ENCODE measurements at places on chromosomes 2 and 18. TPM values are rescaled to one million over a fixed set of nuclear protein-coding genes. Genes with fewer than 3 reads are reported as not detected.

- H3K27me3 ChIP-seq: no peaks in the 10 kb centered on the region
- H3K36me3 ChIP-seq: no peaks in the 10 kb centered on the region
- DNase-seq: no peak
- no peak overlapping the region for H3K4me3 ChIP-seq
- H3K27ac ChIP-seq: no peak overlapping the region
Observed at GRCh38 chr2:203685081-203685621, 21.3 kb upstream of the CD28 start.

DNA sequence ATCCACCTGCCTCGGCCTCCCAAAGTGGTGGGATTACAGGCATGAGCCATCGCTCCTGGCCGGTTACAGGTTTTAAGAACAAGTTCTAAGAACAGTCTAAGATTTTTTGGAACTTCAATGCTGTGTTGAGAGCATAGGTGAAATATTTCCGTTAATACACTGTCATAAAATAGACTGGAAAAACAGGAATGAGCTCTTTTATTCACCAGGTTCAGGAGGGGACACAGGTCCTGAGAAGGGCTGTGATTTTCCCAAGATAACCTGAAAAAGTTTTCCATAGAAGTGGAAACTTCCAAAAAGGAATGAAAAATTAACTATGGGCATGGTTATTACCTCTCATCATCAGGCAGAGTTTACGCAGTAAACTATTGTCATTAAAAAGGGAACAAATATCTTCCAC lies 97.6 kb upstream of the TMEM178A start:
- H3K27me3 ChIP-seq: no peaks in the 10 kb centered on the region
- no peak for DNase-seq
- H3K4me1 ChIP-seq: no peaks in the 10 kb centered on the region
- H3K27ac ChIP-seq: no peak overlapping the region
- peaks cover 8% of the 10 kb centered on the region for H3K36me3 ChIP-seq

GRCh38 chr2:222492683-222493082 lies 68.3 kb downstream of the SGPP2 start:
- no peak overlapping the region for H3K27ac ChIP-seq

DNA sequence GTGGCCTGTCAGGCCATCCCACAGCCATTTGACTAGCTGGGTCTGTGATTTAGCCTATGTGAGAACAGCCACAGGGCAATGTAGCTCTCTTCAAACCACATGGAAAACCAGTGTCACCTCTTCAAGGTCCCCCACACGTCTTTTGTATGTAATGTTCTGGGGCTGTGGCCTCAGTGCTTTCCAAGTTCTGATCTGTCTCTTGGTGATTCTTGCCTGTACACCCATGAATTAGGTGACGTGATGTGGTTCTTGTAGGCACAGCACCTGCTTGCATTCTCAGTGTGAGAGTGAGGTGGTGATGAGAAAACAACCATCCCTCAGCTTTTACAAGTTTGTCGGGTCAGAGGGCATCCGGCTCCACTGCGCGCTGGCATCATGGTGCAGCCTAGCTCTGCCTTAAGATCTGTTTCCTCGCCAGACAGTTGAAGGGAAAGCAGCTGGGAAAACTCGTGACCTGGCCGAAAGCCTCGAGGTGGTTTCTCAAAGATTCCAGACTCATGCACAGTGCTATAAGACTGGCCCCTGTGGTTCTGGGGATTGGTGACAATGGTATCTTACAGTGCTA lies 125.8 kb downstream of the TANC1 start:
- no peak overlapping the region for H3K27ac ChIP-seq
- no peak overlapping the region for H3K4me3 ChIP-seq
- H3K4me1 ChIP-seq: no peaks in the 10 kb centered on the region
- H3K36me3 ChIP-seq: peaks cover 9% of the 10 kb centered on the region
- no peak for DNase-seq
- no peaks in the 10 kb centered on the region for H3K27me3 ChIP-seq

- H3K4me1 ChIP-seq: no peaks in the 10 kb centered on the region
- no peak overlapping the region for H3K4me3 ChIP-seq
- peaks cover 4% of the 10 kb centered on the region for H3K36me3 ChIP-seq
- no peaks in the 10 kb centered on the region for H3K27me3 ChIP-seq
Observed at GRCh38 chr18:6031442-6031841, 136.1 kb upstream of the TMEM200C start.

DNA sequence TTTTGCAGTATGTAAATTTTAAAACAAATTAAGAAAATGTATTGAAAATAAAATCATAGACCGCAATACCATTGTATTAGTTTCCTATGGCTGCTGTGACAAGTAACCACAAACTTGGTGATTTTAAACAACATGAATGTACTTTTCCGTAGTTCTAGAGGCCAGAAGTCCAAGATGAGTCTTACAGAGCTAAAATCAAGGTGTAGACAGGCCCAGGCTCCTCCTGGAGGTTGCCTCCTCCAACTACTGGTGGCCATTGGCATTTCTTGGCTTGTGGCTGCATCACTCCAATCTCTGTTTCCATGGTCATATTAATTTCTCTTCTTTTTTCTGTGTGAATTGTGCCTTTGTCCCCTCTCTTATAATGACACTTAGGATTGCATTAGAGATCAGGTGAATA lies 59.2 kb upstream of the ETAA1 start:
- H3K4me3 ChIP-seq: peak overlapping the region; percentile 56
- no peak for DNase-seq
- H3K27ac ChIP-seq: peak overlapping the region; percentile 61
- H3K27me3 ChIP-seq: no peaks in the 10 kb centered on the region
- no peaks in the 10 kb centered on the region for H3K4me1 ChIP-seq

- no peak overlapping the region for H3K4me3 ChIP-seq
- H3K27ac ChIP-seq: no peak overlapping the region
- no peak for DNase-seq
- no peaks in the 10 kb centered on the region for H3K27me3 ChIP-seq
- H3K4me1 ChIP-seq: no peaks in the 10 kb centered on the region
- H3K36me3 ChIP-seq: no peaks in the 10 kb centered on the region
Observed at GRCh38 chr18:68991286-68991685, 193.4 kb downstream of the CCDC102B start.

GRCh38 chr18:79323471-79323870 lies 72.3 kb upstream of the NFATC1 start:
- no peak overlapping the region for H3K4me3 ChIP-seq
- H3K27ac ChIP-seq: no peak overlapping the region
- peaks cover 5% of the 10 kb centered on the region for H3K36me3 ChIP-seq
- H3K4me1 ChIP-seq: no peaks in the 10 kb centered on the region
- no peak for DNase-seq

DNA sequence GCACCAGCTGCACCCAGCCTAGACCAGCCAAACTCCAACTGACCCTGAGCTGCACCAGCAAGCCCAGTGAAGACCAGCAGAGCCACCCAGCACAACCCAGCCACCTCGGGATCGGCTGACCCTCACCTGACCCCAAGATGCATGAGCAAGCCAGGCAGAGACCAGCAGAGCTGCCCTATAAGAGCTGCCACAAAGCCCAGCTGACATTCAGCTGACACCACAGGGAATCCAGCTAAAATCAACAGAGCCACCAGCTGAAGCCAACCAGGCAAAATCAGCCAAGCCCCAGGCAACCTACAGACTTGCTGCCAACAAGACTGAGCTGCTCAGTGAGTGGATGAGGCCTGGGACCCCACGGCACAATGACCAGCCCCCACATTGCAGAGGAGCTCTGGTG lies 54.6 kb downstream of the CYP27C1 start:
- H3K27ac ChIP-seq: no peak overlapping the region
- DNase-seq: no peak
- no peaks in the 10 kb centered on the region for H3K36me3 ChIP-seq
- H3K4me3 ChIP-seq: no peak overlapping the region
- peaks cover 2% of the 10 kb centered on the region for H3K4me1 ChIP-seq
- H3K27me3 ChIP-seq: no peaks in the 10 kb centered on the region

DNA sequence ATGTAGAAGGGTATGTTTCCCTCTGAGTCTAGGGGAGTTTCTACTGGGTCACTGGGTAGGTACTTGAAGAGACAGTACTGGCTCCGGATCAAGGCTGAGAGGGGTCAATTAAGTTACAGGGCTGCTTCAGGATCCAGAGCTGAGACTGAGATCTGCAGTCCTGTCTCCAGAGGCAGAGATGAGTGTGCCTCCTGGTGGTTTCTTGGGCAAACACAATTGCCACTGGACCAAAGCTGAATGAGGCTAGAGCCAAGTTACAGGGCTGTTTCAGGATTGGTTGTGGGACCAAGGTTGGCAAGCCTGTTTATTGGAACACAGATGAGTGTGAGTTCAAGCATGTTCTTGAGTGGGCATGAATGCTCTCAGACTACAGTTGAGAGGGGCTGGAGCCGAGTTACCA lies 157.9 kb downstream of the ADCYAP1 start:
- DNase-seq: peak; percentile 65
- no peak overlapping the region for H3K4me3 ChIP-seq
- no peaks in the 10 kb centered on the region for H3K4me1 ChIP-seq

DNA sequence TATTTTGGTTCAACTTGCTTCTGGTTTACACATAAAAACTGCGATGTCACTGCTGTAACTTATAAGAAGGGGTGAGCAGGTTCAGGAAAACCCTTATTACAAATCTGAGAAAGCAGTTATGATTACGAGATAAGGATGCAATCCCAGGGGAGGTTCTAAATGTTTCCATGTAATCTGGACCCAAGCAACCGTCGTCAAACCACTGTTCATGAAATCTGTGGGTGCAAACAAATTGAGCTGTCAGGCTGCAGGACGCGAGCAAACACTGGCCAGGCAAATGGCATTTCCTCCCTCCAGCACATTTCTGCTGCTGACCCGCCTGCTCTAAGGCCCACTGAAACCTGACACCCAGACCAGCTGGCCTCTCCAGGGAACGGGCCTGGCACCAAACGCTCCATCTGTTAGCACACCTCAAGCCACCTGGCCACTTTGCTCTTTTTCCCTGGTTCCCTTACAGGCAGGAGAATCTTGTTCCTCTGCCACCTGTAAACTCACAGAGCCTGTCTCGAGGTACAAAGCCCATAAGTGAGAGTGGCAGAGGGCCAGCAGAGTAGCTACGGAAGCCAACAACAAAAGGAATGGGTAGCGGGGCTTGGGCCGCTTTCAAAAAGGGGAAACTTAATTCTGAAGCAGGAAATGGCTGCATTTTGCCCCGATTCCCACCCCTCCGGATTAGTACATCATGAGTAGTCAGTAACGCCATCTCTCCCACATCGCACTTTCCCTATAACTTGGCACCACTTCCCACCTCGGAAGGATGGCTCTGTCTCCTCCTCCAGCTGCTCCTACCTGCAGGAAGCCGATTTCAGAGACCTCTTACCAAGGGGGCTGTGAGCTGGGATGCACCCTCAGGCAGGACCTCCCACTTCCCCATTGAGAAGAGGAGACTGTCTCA lies 26.5 kb downstream of the CRACDL start:
- no peaks in the 10 kb centered on the region for H3K4me1 ChIP-seq
- peak; percentile 90 for DNase-seq
- no peak overlapping the region for H3K27ac ChIP-seq
- no peaks in the 10 kb centered on the region for H3K36me3 ChIP-seq

DNA sequence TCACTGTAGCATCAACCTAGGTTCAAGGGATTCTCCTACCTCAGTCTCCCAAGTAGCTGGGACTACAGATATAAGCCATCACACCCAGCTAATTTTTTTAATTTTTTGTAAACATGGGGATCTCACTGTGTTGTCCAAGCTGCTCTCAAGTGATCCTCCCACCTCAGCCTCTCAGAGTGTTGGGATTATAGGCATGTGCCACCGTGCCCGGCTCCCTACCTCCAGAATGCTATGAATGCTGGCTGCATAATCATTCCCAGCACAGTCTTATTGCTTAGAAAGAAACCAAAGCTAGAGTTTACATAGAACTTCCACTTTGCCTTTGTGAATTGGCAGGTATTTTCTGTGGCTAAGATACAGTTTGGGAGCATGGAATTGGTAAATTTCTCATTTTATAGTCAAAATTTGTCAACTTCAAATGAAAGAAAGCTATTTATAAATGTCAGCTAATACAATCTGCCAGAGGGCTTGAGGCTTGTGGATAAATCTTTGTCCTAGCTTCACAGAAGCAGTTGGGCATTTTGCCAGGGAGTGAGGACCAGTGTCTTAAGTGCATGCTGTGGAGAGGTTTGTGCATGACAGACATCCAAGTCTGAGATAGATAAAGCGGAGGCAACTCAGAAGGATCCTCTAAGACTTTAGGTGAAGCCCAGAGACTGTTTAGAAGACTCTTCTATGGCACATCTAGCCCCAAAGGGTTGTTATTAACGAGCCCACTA lies 175.4 kb downstream of the ANTXR1 start:
- H3K4me3 ChIP-seq: no peak overlapping the region
- no peaks in the 10 kb centered on the region for H3K27me3 ChIP-seq
- H3K27ac ChIP-seq: no peak overlapping the region
- H3K36me3 ChIP-seq: peaks cover 9% of the 10 kb centered on the region

GRCh38 chr2:217559084-217559483 lies 443.7 kb downstream of the TNS1 start:
- no peaks in the 10 kb centered on the region for H3K27me3 ChIP-seq
- peaks cover 12% of the 10 kb centered on the region for H3K36me3 ChIP-seq
- no peak for DNase-seq
- no peaks in the 10 kb centered on the region for H3K4me1 ChIP-seq
- H3K27ac ChIP-seq: no peak overlapping the region

DNA sequence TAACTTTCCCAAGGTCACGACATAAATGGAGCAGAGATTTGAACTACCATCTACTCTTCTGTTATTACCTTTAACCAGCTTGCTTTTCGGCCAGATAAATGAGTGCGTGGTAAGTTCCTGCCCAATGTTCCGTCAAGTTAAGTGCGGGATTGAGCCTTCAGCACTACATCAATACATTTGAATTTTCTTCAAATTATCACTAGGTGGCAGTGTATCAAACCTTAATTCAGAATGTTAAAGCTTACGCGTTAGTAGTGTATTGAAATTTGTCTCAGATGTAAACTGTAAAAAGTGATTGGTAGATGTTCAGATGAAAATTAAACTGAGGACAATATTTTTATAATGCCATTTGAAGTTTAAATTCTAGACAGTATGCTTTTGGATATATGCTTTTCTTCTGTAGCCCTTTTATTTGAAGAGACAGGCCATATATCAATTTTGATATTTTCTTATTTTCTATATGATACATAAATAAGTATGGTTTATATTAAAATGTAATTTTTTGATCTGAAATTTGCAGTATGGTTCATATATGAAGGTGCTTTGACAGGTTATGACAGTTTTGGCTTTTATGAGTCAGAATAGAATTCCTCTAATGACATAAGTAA lies 681.3 kb downstream of the ADCYAP1 start:
- H3K27ac ChIP-seq: no peak overlapping the region
- no peak overlapping the region for H3K4me3 ChIP-seq
- DNase-seq: no peak

GRCh38 chr2:220002699-220003098 lies 375.3 kb downstream of the SLC4A3 start:
- DNase-seq: no peak
- no peaks in the 10 kb centered on the region for H3K4me1 ChIP-seq
- no peak overlapping the region for H3K27ac ChIP-seq

DNA sequence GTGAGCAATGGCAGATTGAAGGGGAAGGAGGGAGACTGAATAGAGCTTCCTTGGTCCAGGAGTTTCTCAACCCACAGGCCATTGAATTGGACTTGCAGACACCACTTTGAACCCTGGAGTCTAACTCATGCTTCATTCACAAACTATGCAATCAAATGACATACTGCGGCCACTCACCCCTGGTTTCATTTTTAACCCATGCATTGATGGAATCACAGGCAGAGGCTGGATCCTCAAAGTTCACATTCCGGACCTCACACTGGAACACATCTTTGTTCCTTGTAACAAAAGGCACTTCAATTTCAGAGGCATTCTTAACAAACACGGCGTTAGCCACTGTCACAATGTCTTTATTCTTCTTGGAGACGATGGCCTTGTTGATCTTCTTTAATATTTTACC lies 40.7 kb downstream of the MRPL44 start:
- H3K27me3 ChIP-seq: no peaks in the 10 kb centered on the region
- H3K4me1 ChIP-seq: no peaks in the 10 kb centered on the region
- H3K4me3 ChIP-seq: no peak overlapping the region
- H3K36me3 ChIP-seq: peaks cover 11% of the 10 kb centered on the region
- no peak for DNase-seq
- no peak overlapping the region for H3K27ac ChIP-seq

Gene ALPG
- 1.4 TPM for total RNA-seq

Gene TMEM237
- total RNA-seq: 37.7 TPM
